SK-N-MC (cell line): ENCODE measurements at places on chromosomes 7 and 10.

- no peak for DNase-seq
Observed at GRCh38 chr10:28587970-28588290, 55.0 kb downstream of the WAC start.

GRCh38 chr7:107661081-107661864, 645 bp downstream of the SLC26A4 start:
- no peak for DNase-seq

- no peak for DNase-seq
Observed at GRCh38 chr10:47081264-47081663, 170.0 kb downstream of the PTPN20 start.

GRCh38 chr10:11894381-11895107, 71.4 kb downstream of the PROSER2 start:
- peak; percentile 12 for DNase-seq

DNA sequence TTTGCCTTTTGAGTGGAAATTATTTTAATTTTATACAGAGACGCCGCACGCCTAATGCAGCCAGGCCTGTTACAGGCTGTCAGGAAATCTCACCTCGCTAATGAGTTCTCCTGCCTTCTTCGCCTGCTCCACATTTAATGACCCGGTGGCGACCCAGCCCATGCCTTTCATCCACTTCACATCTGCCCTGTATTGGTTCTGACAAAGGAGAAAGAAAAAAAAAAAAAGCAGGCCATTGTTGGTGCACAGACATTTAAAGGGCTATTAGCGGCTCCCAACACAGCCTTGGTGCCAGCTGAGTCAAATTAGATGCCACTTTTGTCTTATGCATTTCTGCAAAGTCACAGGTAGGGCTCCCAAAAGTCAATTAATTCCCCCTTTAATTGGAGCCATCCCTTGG, 43.3 kb downstream of the NRAP start:
- DNase-seq, result no peak

DNA sequence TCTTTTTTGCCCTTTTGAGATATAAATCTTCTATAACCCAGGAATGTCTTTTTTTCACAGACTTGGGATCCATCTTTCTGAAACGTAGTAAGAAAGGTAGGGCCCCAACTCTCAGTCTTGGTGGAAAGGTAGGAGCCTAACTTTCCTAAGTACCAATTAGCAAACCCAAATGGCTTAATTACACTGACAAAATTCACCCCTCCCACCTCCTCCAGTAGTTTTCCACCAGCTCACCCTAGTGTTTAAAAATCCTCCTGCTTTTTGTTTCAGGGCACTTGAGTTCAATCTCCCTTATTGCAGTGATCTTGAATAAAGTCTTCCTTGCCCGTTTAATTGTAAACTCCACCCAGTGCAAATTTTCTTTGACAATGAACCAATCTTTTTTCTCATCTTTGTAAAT, 600.0 kb downstream of the PHTF2 start:
- no peak for DNase-seq

- no peak for DNase-seq
Observed at GRCh38 chr10:100800931-100801330, 55.5 kb downstream of the PAX2 start.

- DNase-seq, result no peak
Observed at GRCh38 chr10:122102869-122103525, 114.0 kb downstream of the TACC2 start.
